Neural crest cell (in vitro differentiated cells): ENCODE measurements at places on chromosomes 7 and 10. TPM values are rescaled to one million over a fixed set of nuclear protein-coding genes. Genes with fewer than 3 reads are reported as not detected.

DNA sequence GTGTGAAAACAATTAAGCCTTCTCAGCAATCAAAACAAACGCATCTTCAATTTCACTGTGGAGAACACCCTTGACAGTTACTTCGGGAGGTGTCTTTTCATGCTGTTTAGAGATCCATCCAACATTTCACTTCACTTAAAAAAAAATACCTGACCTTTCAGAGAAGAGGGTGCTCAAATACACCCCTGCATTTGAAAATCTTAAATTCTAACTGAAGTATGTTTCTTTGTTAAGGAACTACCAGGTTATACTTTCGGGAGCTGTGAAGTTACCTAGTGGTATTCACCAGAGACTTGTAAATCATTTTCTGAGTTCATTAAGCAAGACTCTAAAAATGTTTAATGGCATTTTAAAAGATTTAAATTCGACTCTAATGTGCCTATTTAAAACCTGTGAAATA, 38.8 kb downstream of the CNPY1 start:
- no peak for DNase-seq

GRCh38 chr7:81883801-81884393, 114.0 kb upstream of the HGF start:
- DNase-seq: no peak

GRCh38 chr10:10589540-10590303, 427.9 kb upstream of the CELF2 start:
- no peak for DNase-seq

The ZNF282 gene
- 31.8 TPM in 2 replicates for total RNA-seq

The PTPRN2 gene
- total RNA-seq: 30.9 and 32.2 TPM in 2 replicates

The PFKP gene
- 18.9 and 24.0 TPM in 2 replicates for total RNA-seq

The ACBD7 gene
- total RNA-seq: 11.8 and 12.0 TPM in 2 replicates
